ENCODE measurements at places on chromosomes 4 and X.

GRCh38 chr4:103364083-103364482 is 165.9 kb upstream of the CENPE start:
- DNase-seq: no peak

- DNase-seq: no peak
Measured at GRCh38 chr4:180106997-180107396, 2136.2 kb upstream of the TENM3 start.

- no peak for DNase-seq
Measured at GRCh38 chr4:77777135-77777807, 41.9 kb downstream of the CNOT6L start.

DNA sequence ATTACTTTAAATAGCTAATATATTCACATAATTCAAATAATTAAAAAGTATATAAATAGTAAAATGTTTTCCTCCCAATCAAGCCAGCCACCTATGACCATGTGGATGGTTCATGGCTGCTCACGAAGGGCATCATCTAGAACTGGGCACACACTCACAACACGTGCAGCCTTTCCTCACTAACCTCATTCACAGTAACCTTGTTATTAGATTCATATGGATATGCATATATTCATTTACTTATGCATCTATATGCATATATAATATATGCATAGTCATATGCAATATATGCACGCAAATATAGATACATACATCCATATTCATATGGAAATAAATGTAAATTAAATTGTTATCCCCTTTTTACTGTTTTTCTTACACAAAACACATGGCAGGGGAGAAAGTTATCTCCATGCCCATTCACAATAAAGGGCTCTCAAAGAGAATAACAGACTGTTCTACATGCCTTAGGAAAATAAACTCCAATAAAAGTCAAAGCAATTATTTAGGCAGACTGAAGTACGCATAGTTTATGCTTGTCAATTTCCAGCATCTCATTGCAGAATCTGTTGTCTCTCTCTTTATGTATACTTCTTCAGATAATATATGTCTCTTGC is 163.9 kb upstream of the ADGRL3 start:
- no peak for DNase-seq

- DNase-seq: no peak
Measured at GRCh38 chrX:130861462-130861861, 41.5 kb downstream of the ENOX2 start.

- DNase-seq: no peak
Measured at GRCh38 chr4:20126906-20127305, 124.8 kb upstream of the SLIT2 start.

DNA sequence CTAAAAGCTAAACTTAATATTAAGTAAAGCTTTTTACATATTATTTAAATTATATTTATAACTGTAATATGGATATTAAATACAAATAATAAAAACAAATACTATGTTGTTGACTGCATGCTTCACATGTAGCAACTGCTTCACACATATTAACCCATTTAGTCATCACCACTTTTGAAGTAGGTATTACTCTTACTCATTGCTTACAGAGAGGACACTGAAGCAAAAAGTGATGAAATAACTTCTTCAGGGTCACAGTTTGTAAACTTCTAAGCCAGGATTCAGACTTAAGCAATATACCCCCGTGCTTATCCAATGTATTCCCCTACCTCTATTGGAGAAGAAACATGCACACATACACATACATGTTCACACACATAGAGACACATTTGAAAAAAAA is 166.6 kb downstream of the DKK2 start:
- no peak for DNase-seq

DNA sequence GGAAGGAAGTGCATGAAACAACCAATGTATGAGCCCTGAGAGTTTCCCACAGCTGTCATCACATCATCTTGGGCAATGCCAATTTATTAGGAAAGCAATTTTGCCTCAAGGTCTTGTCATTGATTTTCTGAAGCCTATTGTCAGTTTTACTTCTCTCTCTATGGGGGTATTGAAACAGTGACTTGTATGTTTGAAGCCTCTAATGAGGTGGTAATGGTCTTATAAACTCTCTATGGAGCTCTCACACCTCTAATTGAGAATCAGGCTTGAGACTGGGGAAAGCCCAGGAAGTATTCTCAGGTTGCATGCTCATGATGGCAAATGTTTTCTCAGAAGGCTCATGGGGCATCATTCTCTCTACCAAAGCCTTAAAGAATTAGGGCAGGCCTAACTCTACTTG is 308.2 kb upstream of the EMCN start:
- DNase-seq: no peak

DNA sequence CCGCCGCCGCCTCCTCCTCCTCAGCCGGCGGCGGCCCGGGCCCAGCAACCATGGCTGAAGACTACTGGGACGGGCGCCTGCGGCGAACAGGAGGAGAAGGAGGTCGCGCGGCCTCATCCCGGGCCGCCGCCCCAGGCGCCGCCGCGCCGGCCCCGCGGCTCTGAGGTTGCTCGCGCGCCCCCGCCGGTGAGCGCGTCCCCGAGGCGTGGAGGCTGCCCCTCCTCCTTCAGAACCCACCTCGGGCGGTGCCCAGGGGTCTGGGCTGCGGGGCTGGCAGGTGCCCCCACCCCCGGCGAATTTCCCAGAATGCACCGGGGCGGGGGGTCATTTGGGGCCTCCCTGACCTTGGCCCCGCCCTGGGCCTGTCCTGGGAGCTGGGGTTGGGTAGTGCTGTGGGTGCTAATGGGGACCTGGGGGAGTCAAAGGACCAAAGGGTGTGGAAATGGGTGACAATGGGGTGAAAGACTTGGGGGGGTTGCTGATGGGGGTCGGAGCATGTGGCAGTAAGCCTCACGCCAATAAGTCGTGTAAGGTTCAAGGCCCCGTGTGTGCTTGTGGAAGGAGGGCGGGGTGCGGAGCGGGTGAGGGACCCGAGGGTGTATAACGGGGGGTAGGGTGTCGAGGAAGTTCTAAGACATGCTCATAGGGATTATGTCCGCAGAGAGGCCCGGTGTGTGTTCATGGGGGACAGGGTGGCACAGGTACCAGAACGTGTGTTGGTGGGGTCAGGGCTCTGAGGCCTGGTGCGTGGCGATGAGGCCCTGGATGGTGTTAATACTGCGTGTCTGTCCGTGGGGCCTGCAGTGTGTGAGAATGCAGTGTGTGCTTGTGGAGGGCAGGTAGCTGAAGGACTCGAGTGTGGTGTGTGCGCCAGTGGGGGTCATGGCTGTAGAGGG is 687 bp downstream of the CDK16 start:
- DNase-seq: no peak

DNA sequence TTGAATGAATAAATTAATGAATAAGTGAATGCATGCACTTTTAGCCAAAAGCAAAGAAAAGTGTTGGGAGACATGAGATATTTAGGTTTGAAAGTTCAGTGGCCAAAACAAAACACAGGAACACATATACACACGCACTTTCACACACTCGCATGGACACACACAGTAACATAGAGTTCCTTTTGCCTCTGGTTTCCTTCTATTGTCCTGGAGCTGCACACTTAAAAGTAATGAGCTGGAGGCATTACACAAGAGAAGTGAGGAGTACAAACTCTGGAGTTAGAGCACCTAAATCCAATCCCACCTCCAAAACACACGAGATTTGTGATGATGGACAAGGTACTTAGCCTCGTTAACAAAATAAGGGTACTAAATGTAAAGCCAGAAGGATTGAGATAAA is 18.7 kb downstream of the PPA2 start:
- no peak for DNase-seq

DNA sequence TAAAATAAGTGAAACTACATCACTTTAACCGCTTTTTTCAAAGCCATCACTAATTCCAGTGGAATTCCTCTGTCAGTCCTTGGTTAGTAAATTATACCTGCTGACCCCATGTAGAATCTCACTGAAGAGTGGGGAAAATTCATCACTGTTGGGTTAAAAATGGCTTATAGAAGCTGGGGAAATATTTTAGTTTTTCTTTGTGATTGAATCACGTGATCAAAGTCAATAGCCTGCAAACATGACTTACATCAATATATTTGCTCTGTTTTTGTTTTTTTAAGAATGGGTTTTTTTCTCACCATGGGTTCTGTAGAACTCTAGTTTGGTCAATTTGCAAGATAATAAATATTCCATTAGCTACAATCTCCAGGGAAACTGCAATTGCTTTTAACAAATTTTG is 445.2 kb upstream of the FAM47C start:
- no peak for DNase-seq

DNA sequence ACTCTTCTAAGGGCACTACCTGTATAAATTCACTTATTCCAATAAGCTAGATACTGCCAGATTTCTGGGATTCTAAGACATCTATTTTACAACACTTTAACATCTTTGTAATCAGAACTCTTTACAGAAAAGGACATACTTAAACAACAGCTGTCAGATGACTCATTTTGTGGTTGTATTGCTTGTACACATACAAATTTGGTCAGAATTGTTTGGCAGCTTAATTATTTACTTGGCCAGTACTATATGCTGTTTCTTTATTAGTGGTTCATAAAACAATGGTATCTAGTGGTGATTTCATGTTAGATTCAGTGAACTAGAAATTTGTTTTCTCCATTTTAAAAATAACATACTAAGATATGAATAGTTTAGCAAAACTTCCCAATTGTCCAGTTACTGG is 27.2 kb downstream of the PALLD start:
- DNase-seq: peak; percentile 46

GRCh38 chr4:74793757-74794381 is 454 bp downstream of the BTC start:
- peak; percentile 83 for DNase-seq

GRCh38 chrX:154064637-154065435 is 32.7 kb downstream of the MECP2 start:
- DNase-seq: no peak

Measured in SW480 (cell line).